Parietal lobe (tissue), 2 donors: ENCODE measurements at places on chromosomes 11 and 22. TPM values are rescaled to one million over a fixed set of nuclear protein-coding genes. Genes with fewer than 3 reads are reported as not detected.

The AQP11 gene
- 6.6 TPM for total RNA-seq

The MFNG gene
- 3.4 TPM for total RNA-seq

The UPK2 gene
- not detected for total RNA-seq

The SLC6A5 gene
- not detected for total RNA-seq
